NCI-H2081 (cell line): ENCODE measurements at places on chromosomes 5 and 9.

DNA sequence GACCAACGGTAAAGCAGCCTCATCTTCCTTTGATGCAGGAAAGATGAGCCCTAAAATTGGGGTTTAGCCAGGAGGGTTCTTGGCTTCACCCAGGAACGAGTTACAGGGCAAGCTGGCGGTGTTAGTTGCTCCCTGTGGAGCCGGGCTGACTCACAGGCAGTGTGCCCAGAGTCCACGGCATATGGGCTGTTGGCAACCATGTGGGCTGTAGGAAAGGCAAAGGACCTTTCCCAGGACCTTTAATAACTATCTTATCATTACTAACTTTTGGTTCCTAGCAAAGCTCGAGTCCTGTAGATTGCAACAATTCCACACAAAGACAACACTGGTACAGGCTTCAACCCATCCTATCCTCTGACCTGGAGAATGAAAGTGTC, 29.8 kb upstream of the CLPTM1L start:
- DNase-seq, result no peak

GRCh38 chr5:119537704-119538103, 85.4 kb downstream of the HSD17B4 start:
- DNase-seq, result no peak

DNA sequence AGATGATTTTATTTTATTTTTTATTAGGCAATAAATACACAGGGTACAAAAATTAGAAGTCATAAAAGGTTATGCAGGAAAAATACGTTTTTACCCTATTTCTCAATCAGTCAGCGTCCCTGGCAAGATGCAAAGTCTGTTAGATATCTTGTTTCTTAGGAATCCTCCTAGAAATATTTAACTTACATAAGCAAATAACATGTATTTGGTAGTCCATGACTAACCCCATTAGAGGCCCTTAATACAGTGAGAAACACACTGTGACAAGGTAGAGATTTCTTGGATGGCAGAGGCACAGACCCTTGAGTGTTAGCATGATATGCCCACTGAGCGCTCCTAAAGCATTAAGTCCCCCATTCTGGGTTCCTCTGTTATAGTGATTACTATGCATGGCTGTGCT, 121.2 kb upstream of the ADAMTSL1 start:
- DNase-seq, result no peak

DNA sequence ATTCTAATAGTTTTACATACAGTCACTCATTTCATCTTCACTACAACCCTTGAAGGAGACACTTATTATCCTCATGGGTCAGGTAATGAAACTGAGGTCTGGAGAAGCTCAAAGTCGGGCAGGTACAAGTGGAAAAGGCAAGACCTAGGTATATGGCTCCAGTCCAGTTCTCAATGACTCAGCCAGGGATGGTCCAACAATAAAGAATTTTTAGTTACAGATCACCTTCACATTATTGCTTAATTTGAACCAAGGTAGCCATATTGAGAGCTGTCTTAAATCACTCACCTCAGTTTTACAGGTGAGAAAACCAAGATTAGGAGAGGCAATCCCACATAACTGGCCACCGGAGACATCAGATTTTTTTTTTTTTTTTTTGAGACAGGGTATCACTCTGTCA, 55.4 kb downstream of the PTPN3 start:
- DNase-seq, result no peak

GRCh38 chr5:166031926-166032325, 2259.5 kb upstream of the WWC1 start:
- no peak for DNase-seq

GRCh38 chr5:68330574-68330973, 115.0 kb downstream of the PIK3R1 start:
- DNase-seq, result no peak
